Cortex of kidney (tissue), 1 donor: ENCODE measurements at places on chromosomes 4 and X.

- no peak for DNase-seq
Observed at GRCh38 chrX:37746218-37746941, 33.5 kb upstream of the CYBB start.

DNA sequence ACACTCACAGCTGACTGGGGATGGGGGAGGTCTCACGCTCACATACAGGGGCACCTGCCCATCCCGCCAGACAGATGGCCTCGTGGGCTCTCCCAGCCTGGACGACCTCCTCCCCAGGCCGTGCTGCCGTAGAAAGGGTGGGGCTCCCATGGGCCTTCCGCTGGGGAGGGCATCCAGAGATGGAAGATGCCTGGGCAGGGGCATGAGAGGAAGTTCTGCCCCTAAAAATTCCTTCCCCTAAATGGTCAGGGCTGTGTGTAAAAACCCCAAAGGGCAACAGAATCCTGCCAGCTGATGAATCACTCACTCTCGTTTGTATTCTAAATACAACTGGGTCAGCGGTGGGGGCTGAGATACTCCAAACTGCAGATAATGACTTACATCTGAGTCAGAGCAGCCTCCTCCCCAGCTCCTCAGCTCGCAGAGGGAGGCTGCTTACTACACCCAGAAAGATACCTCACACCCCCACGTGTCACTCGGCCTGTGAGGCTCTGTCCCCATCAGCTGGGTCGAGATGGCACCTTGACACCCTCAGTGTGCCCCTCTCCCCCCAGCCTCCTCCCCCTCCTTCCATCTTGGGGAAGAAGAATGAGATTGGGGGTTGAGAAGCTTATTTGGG, 10.1 kb downstream of the WDR1 start:
- DNase-seq: no peak

- DNase-seq: no peak
Observed at GRCh38 chrX:109848461-109849050, 115.5 kb upstream of the ACSL4 start.

GRCh38 chr4:45370408-45370807, 644.1 kb upstream of the GNPDA2 start:
- DNase-seq: no peak

DNA sequence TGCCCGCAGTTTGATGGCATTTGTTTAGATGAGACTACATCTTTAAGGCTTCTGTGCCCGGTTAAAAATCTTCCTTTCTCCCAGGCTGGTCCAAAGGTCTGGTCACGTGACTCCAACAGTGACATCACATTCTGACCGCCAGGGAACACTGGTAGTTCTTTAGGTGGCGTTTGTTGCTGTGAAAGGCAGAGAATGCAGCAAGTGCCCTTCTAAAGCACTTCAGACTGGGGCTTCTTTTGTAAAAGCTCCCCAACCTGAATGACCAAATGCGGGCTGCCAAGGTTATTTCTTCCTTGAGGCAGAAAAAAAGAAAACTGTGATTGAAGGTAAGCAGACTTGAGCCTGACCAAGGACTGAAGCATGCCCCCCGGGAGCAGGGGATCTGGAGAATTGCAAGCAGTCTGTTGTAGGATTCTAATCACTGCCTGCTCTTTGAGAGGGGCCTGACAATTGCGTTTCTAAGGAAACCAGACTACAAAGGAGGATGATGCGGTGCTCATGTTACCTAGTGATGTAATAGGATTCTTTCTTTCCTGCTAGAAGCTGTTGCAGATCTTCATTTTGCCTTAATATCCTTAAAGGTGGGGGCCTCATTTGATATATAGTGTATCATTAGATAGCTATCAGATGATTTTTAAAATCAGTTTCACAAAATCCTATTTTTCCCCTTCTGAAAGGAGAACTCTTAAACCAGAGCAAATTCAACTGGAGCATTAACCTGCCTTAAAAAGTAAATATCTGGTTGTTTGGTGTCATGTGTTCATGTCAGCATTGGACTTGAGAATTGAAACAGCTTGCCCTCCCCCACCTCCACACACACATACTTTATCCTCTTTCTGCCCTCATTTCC, 133.1 kb downstream of the AKAP4 start:
- no peak for DNase-seq

- no peak for DNase-seq
Observed at GRCh38 chr4:1489639-1489995, 83.4 kb upstream of the NKX1-1 start.

DNA sequence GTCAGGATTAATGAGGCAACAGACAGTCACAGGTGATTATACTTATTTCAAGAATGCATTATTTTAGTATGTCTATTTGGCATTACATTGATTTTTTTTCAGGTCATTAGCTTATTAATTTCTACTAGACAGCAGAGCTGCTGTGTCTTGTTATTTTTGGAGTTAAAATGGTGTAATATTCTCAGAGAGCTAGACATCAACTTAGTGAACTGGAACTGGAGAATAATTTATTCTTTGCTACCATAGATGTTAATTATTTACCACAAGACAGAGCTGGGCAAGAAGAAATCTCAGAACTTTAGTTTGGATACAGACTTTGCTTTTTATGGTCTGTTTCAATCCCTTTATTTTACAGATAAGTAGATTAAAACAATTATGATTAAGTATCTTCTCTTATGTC, 10.2 kb upstream of the HPGD start:
- no peak for DNase-seq

DNA sequence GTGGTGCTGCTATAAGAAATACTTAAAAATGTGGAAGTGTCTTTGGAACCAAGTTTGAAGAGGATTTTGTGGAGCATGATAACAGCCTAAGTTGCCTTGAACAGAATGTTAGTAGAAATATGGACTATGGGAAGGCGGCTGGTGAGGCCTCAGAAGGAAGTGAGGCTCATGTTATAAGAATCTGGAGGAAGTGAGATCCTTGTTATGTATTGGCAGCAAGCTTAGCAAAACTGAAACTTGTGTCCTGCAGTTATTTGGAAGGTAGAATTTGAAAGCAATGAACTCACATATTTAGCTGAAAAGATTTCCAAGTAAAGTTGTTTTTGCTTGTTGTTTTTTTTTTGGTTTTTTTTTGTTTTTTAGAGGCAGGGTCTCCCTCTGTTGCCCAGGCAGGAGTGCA, 13.6 kb upstream of the MED14 start:
- no peak for DNase-seq

DNA sequence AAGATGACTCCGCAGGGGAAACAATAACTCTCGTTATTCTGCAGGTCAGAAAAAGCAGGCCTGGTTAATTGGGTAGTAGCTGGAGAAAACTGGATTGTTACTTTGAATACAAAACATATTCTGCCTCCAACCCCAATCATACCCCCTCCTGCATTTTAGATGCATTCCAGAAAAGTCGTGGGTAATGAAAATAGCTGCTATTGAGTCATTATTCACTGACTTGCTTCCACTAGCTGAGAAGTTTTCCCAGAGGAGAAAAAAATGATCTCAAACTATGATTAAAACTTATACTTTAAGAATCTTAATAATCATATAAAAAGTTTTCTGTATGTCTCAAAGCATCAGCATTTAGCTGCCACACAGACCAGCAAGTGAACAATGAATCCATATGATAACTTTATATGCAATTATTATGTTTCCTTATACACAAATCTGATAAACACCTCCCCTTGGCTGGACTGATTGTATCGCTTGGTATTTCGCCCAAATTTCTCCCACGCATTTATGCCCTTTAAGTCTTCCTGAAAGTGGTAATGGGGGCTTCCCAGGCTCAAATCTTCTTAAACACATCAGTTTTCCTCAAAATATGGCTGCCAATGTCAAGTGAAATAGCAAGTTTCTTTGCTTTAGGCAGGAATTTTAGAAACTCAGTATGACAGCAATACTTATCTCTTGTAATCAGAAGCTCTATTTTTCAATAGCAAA, 181.0 kb downstream of the LDB2 start:
- no peak for DNase-seq

GRCh38 chr4:7384929-7385890, 49.5 kb downstream of the PSAPL1 start:
- no peak for DNase-seq

DNA sequence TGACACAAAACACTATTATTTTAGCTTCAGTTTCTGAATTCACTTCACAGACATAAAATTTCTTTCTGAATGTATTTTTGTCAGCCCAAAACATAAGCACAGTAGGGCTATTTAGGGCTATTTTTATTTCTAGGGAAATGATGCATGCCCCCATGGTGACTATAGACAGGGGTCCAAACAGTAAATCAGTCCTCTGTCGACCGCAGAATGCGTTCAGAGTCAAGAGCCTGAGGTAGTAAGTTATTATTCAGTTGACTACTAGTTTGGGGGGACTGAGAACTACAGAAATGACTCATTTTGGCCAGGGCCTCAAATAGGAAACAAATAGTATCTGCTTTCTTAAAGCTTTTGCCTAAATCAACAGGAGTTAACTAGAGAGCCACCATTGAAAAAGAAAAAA, 414.4 kb downstream of the AFF2 start:
- DNase-seq: no peak

DNA sequence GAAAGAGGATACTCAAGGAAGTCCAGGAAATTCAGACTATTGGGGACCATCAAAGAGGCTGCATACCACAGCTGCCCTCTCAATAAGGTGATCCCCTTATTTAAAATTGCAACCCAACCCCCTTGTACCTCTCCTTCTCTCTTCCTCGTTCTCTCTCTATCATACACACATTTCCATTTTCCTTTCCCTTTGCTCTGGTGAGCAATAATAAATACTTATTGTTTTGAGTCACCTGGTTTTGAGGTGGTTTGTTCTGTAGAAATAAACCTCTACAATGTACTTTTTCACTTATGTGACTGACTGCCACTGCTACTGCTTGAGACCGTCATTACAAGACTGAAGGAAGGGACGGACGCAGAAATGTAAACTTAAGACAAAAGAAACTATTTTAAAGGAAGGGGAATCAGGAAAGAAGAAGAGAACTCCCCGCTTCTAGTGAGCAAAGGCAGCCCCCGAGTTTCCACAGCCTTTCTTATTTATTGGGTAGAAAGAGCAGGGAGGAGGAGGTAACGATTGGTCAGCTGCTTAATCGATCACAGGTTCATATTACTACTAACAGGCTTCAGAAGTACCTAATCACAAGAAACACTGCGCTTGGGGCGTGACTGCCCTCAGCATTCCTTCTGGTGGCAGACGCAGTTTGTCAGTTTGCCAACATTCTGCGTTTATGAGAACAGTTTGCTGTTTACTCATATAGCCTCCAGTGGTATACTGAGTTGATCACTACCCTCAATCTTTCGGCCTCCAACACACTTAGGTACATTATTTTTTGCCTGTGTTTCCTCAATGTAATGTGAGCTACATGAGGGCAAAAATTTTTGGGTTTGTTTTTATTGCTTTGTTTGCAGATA, 16.9 kb upstream of the TMEM165 start:
- DNase-seq: no peak

DNA sequence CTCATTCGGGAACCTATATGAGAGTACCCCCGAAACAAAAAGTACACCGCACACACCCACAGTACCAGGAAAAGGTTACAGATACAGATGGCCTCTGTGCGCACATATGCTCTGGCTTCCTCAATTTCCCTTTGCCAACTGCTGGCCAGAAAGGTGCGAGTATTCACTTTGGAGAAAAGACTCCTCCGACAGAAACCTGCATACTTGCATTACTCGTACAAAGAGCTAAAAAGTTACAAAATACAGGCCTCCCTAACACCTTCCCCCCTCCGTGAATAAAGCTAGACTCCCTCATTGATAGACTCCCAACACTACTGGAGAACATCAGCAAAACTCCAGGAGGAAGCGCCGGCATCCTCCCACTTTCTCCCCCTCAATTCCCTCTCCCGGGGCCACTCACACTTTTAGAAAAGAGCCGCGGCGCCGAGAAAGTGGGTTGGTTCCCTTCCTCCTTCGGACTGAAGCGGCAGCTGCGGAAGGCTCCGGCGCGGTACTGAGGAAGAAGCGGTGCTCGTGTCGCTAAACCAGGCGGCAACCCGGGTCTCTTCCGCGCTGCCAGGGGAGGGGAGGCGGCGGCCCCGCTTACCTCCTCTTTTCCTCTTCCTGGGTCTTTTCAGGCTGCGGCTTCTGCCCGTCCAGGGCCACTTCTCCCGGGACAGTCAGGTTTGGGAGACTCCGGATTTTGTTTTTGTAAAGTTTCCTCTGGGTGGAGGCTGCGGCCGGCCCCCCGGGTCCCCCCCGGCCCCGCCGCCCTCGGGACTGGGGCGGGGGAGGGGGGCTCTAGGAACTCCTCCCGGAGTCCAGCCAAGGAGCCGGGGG, 1.1 kb downstream of the FBXW7 start:
- no peak for DNase-seq

DNA sequence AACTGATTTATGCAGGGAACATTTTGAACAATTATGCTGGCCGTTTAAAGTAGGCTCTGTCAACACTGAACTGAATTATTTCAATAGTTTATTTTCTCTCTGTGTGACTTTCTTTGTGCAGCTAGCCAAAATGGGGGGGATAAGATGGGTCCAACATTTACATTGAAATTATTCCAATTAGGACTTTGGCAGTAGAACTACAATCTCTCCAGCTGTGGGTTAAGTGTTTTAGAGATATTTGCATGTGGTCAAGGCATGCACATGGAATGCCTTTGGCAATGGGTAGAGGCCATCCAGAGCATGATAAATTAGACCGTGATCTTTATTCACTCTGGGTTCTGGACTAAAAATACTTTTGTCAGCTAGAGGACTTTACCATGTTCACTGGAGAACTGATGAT, 107.9 kb upstream of the ELOVL6 start:
- no peak for DNase-seq

DNA sequence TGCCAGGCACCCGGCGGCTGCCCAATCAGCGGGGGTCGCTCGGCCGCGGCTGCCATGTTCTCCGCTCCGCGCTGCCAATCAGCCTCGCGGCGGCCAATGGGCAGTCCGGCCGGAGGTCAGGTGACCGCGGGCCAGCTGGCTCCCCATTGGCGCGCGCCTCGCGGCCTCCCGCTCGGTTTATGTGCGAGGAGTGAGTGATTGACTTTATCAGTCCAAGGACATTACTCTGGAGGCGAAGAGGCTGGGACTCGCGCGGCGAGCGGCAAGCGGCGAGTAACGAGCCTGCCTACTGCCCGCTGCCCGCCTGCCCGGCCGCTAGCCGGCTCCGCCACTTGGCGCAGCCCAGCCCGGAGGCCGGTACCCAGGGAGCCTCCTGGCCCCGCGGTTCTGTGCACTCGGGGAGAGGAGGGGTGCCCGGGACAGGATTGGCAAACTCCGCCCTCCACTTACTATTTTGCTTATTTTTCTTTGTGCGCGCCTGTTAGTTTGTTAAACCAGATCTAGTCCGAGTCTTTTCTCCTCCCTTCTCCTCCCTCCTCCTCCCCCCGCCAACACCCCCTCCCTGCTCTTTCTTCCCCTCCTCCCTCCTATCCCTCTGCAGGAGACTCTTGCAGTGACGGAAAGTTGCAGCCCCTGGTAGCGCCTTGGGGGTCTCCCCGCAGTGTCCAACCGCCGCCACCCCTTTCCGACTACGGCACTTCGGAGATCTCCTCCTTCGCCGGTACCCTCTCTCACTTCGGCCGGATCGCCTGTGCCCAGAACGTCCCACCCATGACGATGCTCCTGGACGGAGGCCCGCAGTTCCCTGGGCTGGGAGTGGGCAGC, at the start of gene ZIC3:
TSS of gene ZIC3 (plus strand) at position 207 of the 825 bp plus-strand sequence. CDS start at position 772, 565 bp downstream.
- DNase-seq: no peak

GRCh38 chrX:135572436-135572835, 52.0 kb downstream of the INTS6L start:
- DNase-seq: no peak

- no peak for DNase-seq
Observed at GRCh38 chrX:51395480-51395809, 62.8 kb downstream of the NUDT10 start.
